Foreskin fibroblast (primary cell): ENCODE measurements at places on chromosomes 7 and 10.
A peak's percentile ranks its signal among the peaks of the same experiment; 100 is the strongest.

DNA sequence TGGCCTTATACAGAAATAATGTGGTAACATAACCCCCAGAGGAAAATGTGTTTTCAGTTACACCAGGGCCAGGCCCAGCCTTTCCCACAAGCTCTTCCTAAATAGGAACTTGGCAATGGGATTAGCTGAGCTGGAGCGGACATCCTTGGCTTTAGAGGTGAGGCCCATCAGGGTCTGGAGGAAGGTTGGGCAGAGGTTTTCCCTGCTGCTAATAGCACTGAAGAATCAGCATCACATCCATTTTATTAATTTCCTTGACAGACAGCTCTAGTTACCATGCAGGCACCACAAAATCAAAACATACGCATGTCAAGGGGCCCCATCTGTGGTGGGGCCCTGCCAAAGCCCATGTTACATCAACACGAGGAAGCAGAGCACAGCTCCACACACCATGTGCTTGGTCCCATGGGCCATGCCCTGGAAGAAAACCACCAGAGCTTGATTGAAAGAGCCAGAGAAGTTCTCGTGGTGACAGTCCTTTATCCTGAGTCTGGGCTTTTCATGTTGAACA, 566.6 kb downstream of the KCNMA1 start:
- no peak for DNase-seq

DNA sequence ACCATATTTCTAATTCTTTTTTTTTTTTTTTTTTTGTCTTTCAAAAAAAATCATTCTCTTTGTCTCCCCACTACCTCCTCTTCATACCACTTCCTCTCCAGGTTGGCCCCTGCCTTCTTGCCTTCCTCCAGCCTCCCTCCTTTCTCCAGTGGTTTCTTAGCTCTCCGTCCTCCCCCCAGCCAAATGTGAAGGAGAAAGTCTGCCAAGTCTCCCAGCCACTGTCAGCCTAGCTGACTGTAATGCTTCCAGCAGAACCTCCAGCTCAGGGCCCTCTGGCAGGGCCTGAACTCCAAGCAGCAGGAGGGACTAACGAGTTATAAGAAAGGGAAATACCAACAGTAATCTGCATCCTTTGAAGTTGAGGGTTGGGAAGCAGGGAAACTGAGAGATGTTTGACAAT, 35.5 kb upstream of the BICC1 start:
- DNase-seq: peak; percentile 70

GRCh38 chr10:53489335-53490182, 717.0 kb upstream of the MBL2 start:
- DNase-seq: no peak

GRCh38 chr7:3239291-3239691, 61.8 kb upstream of the SDK1 start:
- DNase-seq: no peak

DNA sequence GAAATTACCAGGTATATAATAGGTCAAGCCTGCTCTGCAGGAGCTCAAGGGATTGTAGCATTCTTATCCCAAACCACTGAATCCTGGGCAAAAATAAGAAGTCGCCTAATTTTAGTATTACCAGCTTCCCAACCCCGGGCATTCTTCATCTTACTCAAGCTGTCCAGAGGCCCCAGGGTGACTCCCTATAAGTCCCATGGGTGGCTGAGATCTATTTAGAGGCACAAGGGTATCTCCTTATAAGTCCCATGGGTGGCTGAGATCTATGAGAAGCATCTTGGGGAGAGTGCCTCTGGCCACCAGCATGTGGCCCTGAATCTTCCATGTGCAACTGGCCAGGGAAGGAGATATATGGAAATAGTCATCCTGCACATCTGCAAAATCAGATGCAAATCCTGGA, 38.9 kb downstream of the PRSS2 start:
- DNase-seq: no peak

DNA sequence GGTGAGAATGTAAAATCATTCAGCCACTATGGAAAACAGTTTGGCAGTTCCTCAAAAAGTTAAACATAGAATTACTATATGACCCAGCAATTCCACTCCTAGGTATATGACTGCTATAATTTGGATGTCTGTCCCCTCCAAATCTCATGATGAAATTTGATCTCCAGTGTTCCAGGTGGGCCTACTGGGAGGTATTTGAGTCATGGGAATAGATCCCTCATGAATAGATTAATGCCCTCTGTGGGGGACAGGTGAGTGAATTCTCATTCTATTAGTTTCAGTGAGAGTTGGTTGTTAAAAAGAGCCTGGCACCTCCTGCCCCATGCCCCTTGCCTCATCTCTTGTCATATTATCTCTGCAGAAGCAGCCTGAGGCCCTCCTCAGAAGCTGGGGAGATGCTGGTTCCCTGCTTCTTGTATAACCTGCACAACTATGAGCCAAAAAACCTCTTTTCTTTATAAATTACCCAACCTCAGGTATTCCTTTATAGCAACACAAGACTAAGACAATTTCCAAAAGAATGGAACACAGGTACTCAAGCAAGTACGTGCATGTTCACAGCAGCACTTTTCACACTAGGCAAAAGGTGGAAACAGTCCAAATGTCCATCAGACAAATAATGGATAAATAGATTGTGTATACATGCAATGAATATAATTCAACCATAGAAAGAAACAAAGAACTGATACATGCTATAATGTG, 8.8 kb upstream of the SLC25A28 start:
- no peak for DNase-seq

- no peak for DNase-seq
These were observed 10.8 kb upstream of the INTS1 start for GRCh38 chr7:1514995-1515401.

DNA sequence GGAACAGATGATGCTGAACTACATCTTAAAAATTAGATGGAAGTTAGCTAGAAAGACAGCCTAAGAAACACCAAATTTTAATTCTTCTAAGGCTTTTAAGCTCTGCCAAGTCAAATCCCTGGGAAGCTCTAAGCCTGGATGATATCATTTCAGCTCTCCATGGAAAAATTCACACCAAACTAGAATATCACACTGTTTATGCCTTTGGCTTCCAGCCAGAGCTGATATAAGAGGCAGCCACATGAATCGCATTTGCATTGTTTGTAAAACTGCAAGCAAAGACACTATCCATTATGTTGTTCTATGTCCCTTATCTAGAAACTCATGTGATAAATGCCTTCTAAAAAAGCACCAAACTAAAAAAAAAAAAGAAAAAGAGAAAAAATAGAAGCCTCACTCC, 430.4 kb downstream of the GRID1 start:
- DNase-seq: no peak

DNA sequence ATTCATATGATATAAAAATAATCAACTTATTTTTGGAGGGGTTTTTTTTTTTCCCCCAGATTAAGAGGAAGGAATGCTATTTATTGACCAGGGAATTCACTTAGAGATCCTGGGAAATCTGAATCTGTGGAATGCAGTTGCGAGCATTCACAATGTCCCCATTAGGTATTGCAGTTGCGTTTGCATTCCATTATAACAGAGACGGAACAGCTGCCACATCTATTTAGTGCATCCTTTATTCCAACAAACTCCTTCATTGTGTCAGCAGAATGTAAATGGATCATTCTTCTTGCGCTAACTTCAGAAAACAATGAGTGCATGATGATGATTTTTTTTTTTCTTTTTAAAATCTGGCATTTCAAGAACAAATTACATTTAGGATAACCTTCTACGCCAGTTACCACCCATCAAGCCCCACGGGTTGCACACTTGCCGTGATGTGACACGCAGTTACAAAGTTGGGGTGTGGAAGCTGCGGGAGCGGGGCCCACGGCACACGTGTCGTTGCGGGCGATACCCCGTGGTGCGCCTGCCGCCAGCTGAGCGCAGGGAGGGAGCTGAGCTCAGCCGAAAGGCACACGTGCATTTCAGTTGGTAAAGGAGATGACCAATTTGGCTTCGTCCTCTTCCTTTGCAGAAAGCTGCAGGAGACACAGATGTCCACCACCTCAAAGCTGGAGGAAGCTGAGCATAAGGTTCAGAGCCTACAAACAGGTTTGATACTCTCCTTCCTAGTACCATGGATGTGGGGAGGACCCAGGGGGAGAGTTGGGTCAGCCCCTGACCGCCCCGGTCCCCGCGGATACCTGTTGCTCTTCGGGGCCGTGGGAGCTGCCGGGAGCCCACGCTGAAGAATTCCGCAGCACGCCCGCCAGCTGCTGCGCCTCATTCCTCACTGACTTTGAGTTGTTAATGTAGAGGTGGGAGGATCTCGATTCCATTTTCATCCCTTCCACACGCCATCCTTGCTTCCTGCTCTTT, 175.3 kb upstream of the SH2B2 start:
- no peak for DNase-seq

- no peak for DNase-seq
These were observed 83.9 kb downstream of the SEPTIN14 start for GRCh38 chr7:55778631-55779030.

- DNase-seq: no peak
These were observed 23.5 kb downstream of the POLL start for GRCh38 chr10:101564490-101564991.

DNA sequence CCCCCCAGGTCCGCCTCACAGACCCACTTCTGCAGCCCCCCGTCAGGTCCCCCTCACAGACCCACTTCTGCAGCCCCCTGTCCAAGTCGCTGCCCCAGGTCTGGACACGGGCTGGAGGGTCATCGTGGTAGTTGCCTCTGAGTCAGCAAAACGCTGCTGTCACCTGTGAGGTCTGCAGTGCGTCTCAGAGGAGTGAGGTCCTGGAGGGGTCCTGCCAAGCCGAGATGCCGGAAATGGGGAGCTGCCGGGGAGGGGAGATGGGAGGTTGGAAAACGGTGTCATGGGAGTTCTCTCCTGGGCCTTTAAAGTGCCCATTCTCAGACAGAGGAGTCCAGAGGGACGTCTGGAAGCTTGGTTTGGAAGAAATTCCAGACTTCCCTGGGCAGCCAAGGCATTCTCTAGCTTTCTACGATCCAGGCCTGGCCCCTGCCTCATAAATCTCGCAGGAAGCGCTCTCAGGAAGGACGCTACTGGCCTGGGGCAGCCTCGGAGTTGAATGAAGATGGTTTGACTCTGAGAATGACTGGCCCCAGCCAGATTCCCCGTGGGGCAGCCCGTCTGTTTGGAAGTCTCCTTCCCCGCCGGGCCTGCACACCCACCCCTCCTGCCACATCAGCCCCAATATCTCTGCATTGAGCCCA, 38.7 kb downstream of the CALML3 start:
- DNase-seq: no peak

DNA sequence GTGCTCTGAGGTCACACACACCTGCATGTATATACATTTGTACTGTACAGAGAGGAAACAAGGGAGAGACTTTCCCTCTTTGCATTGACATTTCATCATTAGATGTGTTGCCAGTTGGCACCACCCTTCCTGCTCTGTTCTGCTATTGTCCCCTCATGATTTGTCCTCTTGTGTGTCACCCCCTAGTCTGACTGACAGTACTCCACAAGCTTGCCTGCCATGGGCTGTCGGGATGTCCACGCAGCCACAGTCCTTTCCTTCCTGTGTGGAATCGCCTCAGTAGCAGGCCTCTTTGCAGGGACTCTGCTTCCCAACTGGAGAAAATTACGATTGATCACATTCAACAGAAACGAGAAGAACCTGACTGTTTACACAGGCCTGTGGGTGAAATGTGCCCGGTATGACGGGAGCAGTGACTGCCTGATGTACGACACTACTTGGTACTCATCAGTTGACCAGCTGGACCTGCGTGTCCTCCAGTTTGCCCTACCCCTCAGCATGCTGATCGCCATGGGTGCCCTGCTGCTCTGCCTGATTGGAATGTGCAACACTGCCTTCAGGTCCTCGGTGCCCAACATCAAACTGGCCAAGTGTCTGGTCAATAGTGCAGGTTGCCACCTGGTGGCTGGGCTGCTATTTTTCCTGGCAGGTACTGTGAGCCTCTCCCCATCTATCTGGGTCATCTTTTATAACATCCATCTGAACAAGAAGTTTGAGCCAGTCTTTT, 9.4 kb downstream of the CLDN12 start:
- peak; percentile 15 for DNase-seq

GRCh38 chr10:1003884-1004670, 15.8 kb downstream of the GTPBP4 start:
- no peak for DNase-seq

GRCh38 chr10:119896061-119896655, 3.6 kb downstream of the SEC23IP start:
- DNase-seq: peak; percentile 87

GRCh38 chr7:54076616-54077015, 465.6 kb upstream of the VSTM2A start:
- no peak for DNase-seq

DNA sequence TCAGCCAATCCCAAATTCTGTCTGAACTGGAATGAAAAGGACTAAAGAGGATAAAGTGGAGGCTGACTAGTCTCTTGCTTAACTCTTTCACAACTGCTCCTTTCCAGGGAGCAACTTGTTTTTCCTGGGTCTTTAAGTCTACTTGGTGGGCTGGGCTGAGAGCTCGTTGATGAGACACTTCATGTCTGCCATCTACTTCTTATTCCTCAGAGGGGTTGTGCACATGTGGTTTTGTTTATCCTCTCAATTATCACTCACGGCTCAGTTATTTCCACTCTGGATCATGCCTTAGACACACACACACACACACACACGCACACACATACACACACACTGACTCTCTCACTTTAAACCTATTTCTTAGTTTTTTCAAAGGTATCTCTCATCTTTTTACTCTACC, 298.6 kb upstream of the MTPN start:
- no peak for DNase-seq

DNA sequence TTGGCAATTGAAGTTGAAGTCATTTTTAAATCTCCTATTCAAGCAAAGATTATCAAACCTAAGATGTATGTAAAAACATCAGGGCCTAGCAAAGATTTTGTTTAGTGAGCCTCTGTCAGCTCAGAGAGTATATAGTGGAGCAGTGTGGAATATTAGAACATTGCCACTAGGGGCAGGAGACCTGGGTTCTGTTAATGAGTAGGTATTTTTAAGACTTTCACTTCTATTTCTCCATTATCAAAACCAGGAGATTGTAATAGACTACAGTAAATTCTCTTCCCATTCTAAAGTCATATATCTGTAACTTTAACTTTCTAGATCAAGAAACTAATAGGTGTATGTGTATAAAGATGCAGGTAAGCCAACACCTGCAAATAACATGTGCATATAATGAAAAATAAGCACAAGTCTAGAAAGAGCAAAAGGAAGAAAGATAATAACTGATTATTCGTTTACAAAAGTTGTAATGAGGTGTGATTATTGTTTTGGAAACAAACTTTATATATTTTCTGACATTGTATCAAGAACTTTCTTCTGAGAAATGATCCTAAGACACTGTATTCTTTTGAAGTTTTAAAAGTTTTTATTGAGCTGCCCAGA, 64.4 kb downstream of the KCND2 start:
- DNase-seq: no peak

DNA sequence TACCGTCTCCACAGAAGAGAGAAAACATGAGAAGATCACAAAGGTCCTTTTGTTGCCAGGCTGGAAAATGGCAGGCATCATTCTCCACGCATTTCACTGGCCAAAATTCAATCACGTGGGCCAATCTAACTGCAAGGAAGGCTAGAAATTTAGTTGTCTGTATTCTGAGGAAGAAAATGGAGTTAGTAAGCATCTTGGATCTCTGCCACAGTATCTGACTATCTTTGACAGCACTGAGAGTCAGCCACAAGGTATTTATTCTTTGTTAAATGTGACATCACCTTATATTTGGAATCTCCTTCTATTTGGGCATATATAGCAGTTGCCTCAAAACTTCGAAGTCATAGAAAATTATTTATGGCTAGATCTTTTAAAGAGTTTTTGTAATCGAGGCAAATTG, 213.9 kb downstream of the NSUN6 start:
- no peak for DNase-seq

GRCh38 chr7:121741896-121742295, 131.1 kb upstream of the PTPRZ1 start:
- no peak for DNase-seq
